ENCODE measurements at places on chromosomes 5 and 9.

GRCh38 chr9:91483835-91484234 is 60.2 kb upstream of the NFIL3 start:
- DNase-seq, result no peak

DNA sequence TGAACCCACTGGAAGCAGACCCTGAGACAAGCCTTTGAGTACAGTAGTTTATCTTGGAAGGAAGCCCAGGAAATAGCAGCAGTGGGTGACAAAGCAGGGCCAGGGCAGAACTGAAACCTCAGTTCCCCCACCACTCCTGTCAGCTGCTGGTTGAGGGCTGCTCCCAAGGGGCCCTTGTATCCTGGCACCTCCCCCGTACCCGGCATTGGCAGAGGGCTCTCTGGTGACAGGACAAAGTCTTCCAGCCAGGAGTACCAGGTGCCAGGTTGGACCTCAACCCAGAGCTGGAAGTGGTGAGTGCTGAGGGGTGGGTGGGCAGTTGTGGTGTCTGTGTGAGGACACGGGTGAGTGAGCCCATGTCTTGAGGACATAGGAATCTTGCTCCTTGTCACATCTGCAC is 123.3 kb downstream of the PHF2 start:
- DNase-seq, result no peak

DNA sequence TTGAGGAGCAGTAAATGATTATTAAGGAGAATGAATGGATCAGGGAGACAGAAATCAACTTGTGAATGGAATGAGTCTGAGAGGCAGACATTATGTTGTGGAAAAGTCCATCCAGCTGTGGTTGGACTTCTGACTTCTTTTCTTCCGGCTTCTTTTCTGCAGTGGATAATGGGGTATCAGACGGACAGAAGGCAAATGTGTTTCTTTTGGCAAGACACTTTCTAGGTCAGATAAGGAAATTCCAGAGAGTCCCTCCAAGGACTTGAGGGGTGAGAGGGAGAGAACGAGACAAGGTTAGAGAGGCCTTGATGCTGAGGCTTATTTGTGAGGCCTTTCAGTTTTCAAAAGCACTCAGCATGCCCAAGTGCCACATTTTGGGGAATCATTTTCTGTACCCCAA is 17.1 kb upstream of the GRHPR start:
- no peak for DNase-seq

GRCh38 chr5:59661311-59661710 is 232.2 kb downstream of the PDE4D start:
- no peak for DNase-seq

- DNase-seq, result no peak
Observed at GRCh38 chr5:59246882-59247281, 646.6 kb downstream of the PDE4D start.

- no peak for DNase-seq
Observed at GRCh38 chr5:89097103-89097502, 214.1 kb upstream of the MEF2C start.

DNA sequence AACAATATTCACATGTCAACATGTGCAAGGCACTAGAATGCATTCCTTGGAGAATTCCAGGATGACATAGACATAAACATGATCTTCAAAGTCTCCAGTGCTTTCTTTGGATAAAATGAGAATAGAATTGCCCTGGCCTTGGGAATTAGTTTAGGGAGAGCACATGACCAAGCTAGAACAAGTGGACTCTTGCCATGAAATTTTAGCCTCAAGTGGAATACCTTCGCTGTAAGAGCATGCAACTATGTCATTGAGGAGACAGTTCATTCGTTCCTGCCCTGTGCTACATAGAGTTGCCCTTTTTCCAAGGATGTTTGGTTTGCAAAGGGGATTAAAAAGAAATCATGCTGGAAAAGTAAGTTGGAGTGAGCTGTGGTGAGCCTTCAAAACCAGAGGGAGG is 42.7 kb downstream of the ZFAND5 start:
- DNase-seq, result peak; percentile 24

GRCh38 chr9:10661994-10662393 is 49.2 kb upstream of the PTPRD start:
- no peak for DNase-seq

DNA sequence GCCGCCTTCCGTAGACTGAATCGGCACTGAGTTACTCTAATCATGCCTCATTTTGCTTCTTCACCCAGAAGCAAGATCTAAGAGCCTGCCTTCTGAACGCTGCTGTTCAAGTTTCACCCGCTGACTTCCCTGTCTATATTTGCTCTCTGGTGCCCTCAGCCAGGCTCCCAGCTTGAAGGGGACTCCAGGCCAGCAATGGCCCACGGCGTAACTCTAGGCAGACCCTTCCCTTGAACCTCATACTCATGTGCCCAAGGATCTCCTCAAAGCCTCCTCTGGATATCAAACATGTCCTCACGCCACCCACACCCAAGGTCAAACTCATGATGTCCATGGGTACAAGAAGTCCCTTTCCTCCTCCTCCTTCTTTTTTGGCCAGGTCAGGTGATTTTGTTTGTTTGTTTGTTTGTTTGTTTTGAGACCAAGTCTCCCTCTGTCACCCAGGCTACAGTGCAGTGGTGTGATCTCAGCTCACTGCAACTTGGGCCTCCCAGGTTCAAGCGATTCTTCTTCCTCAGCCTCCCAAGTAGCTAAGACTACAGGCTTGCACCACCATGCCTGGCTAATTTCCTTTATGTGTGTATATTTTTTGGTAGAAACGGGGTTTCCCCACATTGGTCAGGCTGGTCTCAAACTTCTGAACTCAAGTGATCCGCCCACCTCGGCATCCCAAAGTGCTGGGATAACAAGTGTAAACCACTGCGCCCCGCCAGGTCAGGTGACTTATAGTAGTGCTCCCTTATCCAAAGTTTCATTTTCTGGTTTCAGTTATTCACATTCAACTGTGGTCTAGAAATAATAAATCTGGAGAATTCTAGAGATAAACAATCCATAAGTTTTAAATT is 239.0 kb downstream of the SYK start:
- no peak for DNase-seq

DNA sequence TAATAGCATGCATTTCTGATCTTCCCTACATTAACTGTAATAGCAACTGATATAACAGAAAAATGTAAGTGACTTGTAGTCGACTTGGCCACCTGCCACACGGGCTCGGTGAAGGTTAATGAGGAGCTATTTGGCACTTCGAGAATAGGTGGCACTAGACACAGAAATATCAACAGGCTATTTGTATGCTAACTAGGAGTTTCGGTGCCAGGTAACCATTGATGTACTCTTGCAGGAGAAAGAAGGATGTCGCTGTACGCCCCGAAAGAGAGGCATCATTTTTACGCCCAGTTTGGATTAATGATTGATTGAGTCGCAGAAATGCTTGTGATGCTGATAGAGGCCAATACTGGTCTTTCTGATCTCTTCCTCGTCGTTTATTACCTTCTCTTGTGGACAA is 516 bp upstream of the DMRT2 start:
- DNase-seq, result no peak

DNA sequence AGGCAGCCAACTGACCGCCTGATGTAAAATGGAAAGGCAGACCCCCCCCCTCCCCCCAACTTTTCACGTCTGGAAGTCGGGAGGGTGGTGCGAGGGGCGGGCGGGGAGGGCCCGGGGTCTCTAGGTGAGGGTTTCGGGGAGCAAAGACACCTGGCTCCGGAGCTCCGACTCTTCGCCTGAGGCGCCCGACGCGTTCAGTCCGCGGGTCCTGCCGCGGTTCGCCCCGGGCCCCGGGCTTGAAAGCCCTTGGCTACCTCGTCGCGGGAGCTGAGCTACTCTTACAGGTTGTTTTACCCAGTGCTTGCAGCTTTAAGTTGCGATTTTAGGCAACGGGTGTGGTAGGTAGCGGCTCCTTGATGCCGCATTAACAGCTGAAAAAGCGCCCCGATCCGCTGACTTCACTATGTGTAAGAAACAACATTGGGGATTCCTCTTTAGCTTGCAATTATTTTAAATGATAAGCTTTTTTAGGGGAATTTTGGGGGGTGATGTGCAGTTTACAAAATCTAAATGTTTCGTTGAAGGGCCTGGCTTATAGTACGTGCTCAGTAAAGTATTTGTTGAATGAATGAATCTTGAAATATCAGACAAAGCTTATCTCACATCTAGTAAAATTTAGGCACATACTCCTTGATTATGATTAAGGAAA is 722 bp downstream of the CDC42SE2 start:
- no peak for DNase-seq

GRCh38 chr5:146754621-146755020 is 123.9 kb downstream of the PPP2R2B start:
- no peak for DNase-seq

GRCh38 chr9:126852086-126852688 is 8.3 kb upstream of the ZBTB34 start:
- no peak for DNase-seq

DNA sequence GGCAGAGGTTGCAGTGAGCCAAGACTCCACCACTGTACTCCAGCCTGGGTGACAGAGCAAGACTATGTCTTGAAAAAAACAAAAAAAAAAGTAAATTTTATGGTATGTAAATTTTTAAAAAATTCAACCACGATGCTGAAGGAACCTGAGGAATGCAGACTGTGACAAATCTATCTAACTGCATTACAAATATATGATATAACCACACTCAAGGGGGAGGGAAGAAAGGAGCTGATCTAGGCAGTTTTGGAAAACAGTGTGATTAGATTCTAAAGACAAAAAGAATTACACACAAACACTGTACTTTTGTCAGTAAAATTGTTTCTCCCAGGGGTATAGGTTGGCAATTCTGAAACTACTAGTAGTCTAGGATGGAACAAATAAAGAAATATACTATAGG is 17.0 kb downstream of the LARS1 start:
- DNase-seq, result peak; percentile 31

DNA sequence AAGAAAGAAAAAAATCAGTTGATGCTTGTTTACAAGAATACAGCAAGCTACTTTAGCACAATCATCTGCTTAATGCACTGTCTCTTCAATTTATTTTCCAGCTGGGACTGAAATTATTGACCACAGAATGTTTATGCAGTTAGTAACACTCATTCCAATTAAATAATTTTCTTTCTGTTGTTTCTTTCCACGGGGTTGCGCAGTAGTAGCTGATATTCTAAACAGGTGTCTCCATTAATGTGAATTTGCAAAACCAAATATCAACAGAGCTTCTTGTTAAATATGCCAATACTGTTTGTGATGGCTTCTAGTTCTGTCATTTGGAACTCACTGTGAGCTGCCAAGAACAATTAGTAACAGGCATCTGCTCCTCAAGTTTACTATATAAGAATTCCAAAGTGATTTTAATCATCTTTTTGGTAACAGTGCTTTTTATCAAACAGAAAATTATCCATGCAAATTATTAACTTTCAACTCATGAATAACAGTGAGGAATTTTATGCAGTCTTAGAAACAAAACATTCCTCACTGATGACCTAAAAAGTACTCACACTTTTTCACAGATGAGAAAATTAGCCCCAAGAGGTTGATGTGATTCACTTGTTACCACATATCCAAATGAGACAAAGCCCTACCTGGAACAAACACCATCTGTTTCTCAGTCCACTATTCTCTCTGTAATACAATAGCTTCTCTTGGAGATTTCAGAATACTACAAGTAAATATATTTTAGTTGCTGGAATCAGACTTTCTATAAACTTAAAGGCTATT is 567.6 kb upstream of the RGMB start:
- peak; percentile 58 for DNase-seq

DNA sequence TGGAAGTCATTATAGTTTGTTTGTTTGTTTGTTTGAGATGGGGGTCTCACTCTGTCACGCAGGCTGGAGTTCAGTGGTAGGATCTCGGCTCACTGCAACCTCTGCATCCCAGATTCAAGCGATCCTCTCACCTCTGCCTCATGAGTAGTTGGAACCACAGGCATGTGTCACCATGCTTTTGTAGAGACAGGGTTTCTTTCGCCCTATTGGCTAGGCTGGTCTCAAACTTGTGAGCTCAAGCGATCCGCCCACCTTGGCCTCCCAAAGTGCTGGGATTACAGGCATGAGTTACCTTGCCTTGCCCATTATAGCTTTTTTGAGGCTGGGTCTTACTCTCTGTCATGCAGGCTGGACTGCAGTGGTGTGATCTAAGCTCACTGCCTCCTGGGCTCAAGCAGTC is 28.8 kb downstream of the NSD1 start:
- DNase-seq, result no peak

DNA sequence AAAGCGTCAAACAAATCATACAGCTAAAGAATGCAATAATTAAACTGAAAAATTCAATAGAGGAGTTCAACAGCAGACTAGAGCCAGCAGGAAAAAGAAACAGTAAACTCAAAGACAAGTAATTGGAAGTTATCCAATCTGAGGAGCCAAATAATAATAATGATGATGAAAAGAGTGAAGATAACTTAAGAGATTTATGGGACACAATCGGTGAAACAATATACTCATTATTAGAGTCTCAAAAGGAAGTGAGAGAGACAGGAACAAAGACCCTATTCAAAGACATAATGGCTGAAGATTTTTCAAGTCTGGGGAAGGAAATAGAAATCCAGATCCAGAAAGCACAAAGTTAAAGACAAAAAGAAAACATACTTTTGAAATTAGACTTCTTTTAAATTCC is 263.9 kb upstream of the NR4A3 start:
- no peak for DNase-seq

- no peak for DNase-seq
Observed at GRCh38 chr5:10250806-10251276, 761 bp downstream of the CCT5 start.

- no peak for DNase-seq
Observed at GRCh38 chr9:134525070-134525815, 116.4 kb upstream of the COL5A1 start.

DNA sequence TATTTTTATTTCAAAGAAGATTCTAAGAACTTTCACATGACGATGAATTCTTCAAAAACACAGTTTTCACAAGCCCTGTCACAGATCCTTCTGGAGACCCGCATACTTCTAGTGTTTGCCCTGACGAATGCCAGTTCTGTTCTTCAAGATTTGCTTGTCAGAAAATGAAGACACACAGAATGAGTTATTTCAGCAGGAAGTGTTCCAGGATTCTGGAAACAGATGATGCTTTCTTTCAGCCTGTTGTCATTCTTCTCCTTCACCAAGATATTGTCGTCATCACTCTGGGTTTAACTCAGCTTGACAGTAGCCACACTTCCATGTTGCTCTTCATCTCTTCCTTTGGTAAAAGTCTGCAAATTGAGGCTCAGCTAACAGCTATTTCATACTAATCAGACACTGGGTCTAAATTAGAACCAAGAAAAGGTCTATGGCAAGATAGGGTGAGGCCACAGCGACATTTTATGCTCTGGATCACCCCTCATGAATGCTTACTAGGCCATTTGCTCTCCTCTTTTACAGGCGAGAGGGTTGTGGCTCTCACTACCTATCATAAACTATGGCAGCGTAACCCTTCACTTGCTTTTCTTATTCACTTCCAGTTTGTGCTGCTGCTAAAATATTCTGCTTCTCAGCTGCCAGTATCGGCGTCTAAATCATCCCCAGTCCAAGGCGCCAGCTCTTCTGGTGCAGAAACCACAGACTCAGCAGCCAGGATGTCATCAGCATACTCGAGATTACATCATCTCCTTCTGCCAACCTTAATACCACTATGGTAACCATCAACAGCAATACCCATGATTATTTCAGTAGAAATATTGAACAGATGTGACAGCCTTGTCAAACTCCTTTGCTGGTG is 159.6 kb upstream of the TBCA start:
- DNase-seq, result peak; percentile 45
